ENCODE measurements at places on chromosomes 16 and 17.

- no peak for DNase-seq
These were observed 1447.4 kb upstream of the GOT2 start for GRCh38 chr16:60181536-60181935.

- DNase-seq = no peak
These were observed 4.0 kb downstream of the BPTF start for GRCh38 chr17:67829331-67829730.

DNA sequence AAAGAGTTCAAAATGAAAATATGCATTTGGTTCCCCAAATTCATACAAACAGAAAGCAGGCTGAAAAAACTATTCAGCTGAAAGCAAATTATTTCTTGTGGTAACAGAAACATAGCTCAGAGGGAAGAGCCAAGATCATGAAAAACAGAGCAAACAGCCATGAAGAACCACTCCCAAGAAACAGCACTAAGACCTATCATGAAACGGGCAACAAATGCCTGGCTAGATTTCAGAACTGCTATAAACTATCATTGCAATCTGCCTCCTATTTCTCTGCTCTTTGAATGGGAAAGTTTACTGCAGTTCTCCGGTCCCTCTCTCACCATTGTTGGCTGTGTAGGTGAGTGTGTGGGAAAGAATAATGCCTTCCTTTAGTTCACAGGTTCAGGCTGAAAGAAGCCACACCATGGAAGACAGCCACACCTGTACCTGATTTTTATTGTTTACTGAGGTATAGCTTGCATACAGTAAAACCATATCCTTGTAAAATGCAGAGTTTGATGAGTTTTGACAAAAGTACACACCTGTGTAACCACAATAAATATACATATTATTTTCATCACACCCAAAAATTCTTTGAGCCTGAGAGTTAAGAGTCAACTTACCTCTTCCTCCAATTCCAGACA, 48.2 kb downstream of the CEP112 start:
- DNase-seq = no peak

GRCh38 chr17:73365301-73365874, 53.6 kb upstream of the CDC42EP4 start:
- no peak for DNase-seq

DNA sequence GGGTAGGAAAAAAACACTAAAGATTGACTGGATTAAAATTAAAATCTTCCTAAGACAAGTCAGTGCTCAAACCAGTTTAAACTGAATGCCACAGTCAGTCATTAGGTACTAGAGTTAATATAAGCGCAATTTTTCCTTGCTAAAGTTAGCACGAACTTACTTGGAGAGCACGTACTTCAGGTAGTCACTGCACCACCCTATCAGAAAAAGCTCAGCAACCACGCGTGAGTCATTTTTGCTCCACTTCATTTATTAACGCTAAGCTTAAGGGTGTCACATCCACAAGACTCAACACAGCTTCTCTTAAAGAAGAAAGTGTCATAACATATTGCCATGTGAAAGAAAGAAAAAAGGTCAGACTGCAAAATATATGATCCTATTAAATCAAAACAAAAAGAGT, 53.1 kb downstream of the TEX2 start:
- no peak for DNase-seq

- no peak for DNase-seq
These were observed 183.6 kb upstream of the RPL38 start for GRCh38 chr17:74019860-74020259.

DNA sequence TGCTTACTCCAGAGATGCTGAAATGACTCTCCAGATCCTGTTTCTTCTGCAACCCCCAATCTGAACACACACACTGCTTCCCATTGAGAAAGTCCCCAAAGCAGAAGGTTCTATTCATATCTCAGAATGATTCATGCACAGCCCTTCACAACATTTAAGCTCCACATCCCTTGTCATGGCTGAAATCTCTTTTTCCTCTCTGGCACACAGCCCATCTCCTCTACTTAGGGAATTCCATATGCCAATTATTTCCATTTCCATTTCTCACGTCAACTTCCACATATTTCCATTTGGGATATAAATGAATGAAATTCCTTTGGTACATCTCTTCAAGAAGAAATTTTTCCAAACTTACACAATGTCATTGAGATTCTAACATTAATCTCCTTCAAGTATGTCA, 119.6 kb downstream of the CDH11 start:
- no peak for DNase-seq

DNA sequence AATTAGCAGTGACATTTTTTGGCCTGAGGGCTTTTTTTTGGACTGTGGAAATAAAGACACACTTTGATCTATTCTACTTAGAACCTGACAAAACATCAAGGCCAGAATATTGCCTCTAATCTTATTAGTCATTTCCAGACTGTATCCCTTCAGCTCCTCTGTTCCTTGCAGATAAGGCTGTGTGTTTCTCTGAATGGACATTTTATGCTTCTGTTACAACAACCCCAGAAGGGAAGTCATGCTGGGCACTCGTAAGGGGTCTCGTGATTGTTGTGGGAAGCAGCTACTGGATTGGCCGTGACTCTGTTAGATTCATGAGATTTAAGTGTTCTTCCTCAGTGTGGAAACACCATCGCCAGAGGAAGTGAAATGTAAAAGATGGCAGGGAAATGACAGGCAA, 31.6 kb upstream of the HS3ST2 start:
- no peak for DNase-seq

DNA sequence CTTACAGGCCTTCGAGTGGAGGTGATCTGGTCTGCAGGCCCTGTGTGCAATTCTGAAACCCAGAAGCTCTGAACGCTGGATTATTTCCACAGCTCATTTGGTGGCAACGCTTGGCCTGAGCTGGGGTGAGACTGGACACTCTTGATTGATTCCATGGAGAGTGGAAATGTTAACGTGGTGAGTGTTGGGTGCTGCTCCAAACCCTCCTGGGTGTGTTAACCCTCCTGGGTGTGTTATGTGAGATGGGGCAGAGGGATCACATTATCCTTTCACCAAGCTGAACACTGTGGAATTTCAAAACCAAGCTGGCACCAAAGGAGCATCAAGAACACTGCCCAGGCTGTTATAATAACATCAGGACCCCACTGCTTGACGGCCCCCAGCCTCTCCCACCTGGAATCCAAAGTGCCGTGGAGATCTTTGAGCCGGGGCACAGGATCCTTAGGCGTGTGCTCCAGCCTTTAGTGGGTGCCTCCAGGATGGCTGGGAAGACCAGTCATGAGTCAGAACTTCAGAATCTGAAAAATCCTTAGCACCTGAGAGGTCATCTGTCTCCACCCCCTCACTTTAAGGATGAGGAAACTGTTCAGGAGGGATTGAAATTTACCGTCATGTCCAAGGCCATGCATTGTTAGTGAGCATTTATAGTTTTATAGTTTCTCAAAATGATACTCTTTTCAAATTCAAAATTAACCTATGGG, 75.0 kb downstream of the RPTOR start:
- no peak for DNase-seq

DNA sequence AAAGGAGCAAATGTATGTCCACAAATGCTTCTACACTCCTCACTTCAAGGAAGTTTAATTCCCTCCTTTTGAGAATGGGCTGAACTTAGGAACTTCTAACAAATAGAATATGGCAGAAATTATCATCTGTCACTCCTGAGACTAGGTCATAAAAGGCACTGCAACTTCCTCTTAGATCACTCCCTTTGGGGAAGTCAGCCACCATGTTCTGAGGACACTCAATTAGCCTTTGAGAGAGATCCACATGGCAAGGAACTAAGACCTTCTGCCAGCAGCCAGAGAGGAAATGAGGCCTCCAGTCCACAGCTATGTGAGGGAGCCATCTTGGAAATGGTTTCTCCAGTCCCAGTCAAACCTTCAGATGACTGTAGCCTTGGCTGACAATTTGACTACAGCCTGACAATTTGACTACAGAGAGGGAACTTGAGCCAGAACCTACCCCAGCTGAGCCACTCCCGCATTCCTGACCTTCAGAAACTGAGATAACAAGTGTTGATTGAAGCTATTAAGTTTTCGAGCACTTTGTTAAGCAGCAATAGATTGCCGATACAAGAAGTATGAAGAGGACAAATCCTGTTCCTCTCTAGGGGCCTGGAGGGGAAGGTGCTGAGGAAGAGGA, 113.4 kb upstream of the SEC14L1 start:
- no peak for DNase-seq

DNA sequence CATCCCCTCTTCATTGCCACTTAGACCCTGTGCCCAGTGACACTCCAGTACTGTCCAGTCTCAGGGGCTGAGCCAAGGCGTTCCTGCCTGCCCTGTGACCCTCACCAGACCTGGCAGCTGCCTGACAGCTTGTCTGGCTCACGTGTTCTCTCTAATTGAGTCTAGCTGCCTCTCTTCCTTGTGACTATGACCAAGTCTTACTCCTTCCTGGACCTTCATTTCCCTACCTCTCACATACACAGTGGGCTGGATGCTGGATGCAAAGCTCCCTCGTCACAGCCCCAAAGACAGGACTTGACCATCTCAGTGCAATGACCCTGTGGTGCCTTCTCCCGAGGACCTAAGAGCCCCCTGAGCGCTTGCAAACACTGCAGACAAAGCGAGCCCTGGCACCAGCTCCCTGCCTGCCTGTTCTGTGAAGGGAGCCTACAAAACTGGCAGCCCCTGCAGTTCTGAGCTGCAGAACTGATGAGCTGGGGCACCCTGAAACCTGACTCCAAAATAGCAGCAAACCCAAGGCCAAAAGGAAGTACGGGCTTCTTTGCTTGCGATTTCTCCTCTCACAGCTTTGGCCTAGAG, 1.7 kb downstream of the DEXI start:
- DNase-seq = no peak

- no peak for DNase-seq
These were observed 17.9 kb downstream of the NME2 start for GRCh38 chr17:51184124-51184523.

DNA sequence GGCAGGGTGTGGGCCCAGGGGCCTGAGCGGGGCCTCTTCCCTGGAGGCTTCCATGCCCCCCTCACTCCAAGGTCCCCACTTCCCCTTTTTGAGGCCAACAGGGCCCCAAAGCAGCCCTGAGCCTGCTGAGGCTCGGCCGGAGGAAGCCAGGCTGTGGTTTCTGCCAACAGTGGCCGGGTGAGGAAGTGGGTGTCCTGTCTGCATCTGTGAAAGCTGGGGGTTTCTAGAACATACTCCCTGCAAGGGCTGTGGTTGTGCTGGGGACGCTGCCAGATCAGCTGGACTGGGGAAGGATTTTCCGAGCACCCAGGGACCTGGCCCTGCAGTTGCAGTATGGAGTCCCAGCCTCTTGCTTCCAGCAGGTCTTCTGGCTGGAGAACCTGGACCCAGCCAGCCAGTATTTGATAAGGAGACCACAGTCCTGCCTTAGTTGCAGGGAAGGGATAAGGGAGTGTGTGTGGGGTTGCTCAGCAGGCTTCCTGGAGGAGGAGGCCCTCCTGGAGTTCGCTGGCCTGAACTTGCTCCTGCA, 15.7 kb downstream of the ADCY7 start:
- DNase-seq = no peak

DNA sequence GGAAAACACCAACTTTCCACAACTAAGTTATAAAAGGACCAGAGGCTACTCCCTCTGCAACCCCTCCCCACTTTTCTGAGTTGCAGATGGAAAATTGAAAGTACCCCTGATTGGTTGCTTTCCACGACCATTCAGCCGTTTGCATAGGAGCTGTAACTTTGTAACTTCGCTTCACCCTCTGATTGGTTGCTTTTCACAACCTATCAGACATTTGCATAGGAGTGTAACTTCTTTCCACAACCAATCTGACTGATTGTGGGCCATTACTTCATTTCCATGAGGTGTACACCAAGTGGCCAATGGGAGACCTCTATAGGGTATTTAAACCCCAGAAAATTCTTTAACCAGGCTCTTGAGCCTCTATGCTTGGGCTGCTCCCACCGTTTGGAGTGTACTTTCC, 644.1 kb downstream of the WWOX start:
- DNase-seq = no peak

DNA sequence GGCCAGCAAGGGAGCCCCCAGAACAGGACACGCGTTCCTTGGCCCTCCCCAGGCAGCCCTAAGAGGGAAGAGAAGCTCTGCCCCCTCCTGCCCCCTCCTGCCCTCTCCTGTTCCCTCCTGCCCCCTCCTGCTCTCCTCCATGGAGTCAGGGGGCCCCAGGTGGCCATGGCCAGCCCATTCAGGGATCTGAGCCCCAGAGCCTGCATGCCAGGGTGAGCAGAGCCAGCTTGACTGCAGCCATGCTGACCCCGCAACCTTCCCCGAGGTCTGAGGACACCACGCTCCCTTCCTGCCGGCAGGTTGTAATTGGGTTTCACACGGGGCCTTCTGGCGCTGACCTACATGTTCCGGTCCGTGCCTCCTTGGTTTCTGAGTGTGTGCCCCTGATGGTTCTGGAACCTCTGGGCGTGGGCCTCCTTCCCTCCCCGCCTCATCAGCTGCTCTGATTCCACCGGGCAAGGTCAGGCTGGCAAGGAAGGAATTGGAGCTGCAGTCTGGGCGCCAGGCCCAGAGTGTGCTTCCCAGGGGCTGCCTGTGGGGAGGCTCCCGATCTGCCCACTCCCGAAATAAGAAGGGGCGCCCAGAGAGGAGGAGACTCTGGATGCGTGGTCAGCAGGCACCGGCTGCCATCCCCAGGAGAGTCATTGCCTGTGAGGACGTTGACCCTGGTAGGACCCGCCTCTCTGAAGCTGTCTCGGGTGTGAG, 23.7 kb upstream of the NPTX1 start:
- DNase-seq = no peak

GRCh38 chr17:70353408-70354092, 184.2 kb downstream of the KCNJ2 start:
- DNase-seq = no peak

- no peak for DNase-seq
These were observed 172.7 kb downstream of the TANC2 start for GRCh38 chr17:63138713-63139112.

DNA sequence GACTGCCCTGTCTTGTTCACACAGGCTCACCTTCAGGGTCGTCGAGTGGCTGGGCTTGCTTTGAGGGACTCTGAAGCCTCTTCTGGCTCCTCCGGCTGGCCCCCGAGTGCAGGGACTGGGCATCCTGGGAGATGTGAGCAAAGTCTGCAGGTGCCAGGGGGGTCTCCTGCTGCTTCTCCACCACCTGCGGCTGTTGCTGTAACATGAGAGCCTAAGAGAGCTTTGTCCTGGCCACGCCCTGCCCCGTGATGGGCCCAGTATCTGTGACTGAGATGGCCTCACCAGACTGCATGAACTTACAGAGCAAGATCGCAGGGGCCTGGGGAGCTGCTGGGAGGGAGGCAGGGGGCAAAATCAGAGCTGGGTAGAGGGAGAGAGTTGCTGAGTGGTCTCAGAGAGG, 12.5 kb downstream of the ERN2 start:
- DNase-seq = no peak

DNA sequence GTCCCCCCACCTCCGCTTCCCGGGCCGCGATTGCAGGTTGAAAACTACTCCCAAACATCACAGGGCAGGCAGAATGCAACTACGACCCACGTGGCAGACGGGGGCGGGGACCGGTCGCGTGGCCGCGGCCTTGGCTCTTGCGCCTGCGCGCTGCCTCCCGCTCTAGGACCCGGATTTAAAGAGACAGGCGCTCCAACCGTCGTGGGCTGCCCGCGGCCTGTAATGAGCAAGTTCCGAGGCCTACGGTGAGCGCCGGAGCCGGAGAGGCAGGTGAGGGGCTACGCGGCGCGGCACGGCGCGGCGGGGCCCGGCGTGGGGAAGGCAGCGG, at the start of gene LIG3:
TSS of gene LIG3 (plus strand) at position 160 of the 328 bp plus-strand sequence. CDS start 2,494 bp downstream, outside the sequence.
- DNase-seq = peak; percentile 89

- DNase-seq = no peak
These were observed 1.6 kb downstream of the UBE2Z start for GRCh38 chr17:48909783-48910182.
